Motor neuron (in vitro differentiated cells): ENCODE measurements at places on chromosomes 12 and 14. TPM values are rescaled to one million over a fixed set of nuclear protein-coding genes. Genes with fewer than 3 reads are reported as not detected.

GRCh38 chr12:12985817-12986408 is 14.2 kb downstream of the HEBP1 start:
- peak; percentile 83 for ATAC-seq

The ARMH4 gene
- total RNA-seq = 15.0 and 15.6 TPM in 2 replicates

DNA sequence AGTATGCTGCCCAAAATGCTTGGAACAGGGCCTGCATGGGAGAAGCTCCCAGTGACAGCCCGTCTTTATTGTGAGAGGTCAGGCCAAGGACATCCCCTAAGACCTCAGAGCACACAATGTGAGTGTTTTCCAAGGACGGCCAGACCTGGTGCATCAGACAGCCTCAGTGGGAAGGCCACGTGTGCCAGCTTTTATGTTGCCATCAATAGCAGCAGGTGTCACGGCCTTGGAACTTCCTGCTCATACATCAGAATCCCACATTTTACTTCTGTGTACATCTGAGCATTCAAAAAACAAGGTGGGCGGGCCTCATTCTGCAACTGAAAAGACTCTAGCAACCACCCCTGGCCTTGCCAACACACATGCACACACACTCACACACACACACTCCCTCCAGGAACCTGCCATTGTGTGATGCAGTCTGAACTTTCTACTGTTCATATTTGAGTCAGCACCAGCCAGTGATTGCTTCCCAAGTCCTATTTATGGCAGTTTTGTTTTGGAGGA is 753.1 kb upstream of the TBX3 start:
- peak; percentile 63 for ATAC-seq

The TC2N gene
- total RNA-seq = 81.1 and 99.1 TPM in 2 replicates

- ATAC-seq = no peak
Measured at GRCh38 chr14:79855789-79856188, 355.5 kb downstream of the DIO2 start.

DNA sequence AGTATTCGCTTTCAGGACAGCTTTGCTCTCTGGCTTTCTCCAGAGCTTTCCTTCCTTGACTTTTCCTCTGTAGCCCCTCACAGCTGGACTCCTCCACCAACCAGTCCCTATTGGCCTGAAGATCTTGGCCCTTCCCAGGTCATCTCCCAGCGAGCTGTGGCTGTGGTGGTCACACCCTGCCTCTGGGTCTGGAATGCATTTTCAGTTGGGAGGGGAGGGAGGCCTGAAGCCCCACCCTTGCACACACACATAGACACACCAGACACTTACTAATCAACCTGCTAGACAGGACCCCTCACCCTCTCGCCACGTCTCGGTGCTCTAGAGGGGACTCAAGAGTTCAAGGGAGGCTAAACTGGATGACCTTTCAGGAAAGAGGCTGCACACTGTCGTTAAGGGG is 13.9 kb downstream of the JDP2 start:
- no peak for ATAC-seq

The SLC22A17 gene
- 35.9 and 38.7 TPM in 2 replicates for total RNA-seq

The MYH6 gene
- total RNA-seq = not detected in 2 replicates

The TULP3 gene
- 18.1 and 21.8 TPM in 2 replicates for total RNA-seq

- ATAC-seq = no peak
Measured at GRCh38 chr12:11015775-11016430, 6.5 kb downstream of the TAS2R19 start.

DNA sequence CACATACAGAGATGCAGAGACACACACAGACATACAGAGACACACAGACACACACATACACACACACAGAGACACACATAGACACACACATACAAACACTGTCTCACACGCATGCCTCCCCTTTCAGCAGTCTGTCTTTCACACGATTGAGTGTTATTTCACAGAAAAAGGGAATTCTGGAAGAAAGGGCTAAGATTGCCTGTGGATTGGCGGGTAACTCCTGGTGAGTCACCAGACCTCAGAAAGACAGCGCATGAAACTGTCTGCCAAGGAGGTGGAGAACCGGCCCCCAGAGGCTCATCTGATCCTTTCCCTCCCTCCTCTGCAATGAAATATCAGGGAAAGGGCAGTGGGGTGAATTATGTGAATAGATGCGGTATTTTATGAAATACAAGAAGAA is 127.2 kb upstream of the GSC start:
- no peak for ATAC-seq
